ENCODE measurements at places on chromosomes 1 and 21.

DNA sequence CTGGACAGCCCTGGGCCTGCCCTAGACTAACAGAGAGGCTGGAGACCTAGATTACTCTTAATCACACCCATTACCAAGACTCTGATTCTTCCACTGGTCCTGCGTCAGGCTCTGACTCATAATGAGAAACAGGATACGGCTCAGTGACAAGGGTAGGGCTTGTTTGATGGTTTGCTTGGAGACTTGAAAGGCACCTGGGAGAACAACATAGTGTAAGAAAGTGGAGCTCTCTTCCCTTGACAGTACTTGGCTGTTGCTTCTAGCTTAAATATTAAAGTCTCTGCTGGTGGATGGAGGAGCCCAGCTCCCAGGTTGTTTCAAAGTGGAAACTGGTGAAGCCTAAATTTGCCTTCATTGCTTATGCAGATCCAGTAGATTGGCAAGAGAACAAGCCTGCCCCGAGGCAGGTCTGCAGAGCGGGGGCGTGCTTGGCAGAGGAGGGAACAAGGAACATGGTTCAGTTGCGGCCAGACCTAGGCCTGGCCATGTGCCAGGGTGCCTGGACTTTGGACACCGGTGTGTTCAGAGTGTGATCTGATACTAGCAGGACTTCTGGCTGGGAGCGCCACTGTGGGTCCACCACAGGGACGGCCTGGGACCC is 480.6 kb downstream of the CAMTA1 start:
- no peak for DNase-seq

DNA sequence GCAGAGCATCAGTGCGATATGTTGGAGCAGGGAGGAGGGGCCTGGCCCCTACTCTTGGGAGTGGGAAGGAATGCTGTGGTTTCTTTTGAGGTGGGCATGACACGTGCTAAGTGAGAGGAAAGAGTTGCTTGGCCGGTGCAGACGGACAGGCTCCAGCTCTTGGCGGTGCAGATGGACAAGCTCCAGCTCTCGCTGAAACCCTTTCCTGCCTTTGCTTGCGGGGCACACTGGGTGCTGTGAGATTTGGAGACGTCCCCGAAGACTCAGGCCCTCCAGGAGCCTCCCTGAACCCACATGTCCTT is 15.9 kb downstream of the PDXK start:
- no peak for DNase-seq

GRCh38 chr1:29825274-29825940 is 589.1 kb downstream of the PTPRU start:
- no peak for DNase-seq

GRCh38 chr1:219163401-219163954 is 10.2 kb upstream of the LYPLAL1 start:
- no peak for DNase-seq

DNA sequence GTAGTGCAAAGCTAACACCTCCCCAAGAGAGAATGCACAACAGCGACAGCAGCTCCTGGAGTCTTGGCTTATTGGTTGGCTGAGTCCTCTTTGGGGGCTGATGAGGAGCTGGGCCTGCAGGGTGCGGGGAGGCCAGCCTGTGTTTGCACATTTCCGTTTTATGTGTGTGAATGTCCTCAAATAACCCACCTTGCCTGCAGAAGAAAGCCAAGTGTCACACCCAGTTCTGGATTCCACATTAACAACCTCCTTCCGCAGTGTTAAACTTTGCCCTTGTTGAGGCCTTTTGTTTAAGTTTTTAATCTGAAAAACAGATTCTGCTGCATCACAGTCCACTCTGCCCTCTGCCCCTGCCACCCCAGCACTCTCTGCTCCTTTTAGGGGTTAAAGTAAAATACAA is 274.5 kb downstream of the TM2D1 start:
- no peak for DNase-seq

DNA sequence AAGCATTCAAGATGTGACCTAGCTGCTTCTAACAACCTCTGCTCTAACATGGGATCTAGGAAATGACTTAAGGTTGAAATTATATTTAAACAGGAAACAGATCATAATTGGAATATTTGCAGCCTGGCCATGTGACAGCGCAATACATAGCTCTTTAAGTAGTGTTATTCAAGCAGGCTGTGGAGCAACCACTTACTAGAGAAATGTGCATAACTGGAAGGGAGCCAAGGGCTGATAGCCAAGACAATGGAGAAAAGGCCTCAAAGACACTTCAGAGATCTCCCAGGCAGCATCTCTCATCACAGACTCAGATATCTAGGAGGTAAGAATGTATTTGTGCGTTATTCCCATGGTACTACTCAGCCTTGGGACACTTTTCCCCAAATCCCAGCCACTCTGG is 823.0 kb upstream of the PRMT6 start:
- DNase-seq, result no peak

DNA sequence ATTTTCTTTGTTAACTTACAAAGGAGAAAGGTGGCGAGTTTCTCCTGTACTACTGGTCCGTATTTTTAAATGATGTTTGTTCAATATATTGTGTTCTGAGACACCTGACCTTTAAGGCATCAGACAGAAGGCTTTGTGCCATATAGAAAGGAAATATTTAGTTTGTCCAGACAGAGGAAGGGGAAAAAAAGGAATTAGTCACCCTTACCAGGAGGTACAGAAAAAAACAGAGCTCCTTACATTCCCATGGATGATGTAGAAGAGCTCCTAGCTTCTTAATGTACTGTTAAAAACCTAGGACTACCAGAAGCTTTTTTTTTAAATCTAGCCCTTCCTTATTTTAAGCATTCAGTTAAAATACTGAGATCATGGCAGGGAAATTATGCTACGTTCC is 12.4 kb upstream of the PODN start:
- DNase-seq, result no peak

GRCh38 chr1:198201956-198202784 is 45.4 kb downstream of the NEK7 start:
- DNase-seq, result no peak

DNA sequence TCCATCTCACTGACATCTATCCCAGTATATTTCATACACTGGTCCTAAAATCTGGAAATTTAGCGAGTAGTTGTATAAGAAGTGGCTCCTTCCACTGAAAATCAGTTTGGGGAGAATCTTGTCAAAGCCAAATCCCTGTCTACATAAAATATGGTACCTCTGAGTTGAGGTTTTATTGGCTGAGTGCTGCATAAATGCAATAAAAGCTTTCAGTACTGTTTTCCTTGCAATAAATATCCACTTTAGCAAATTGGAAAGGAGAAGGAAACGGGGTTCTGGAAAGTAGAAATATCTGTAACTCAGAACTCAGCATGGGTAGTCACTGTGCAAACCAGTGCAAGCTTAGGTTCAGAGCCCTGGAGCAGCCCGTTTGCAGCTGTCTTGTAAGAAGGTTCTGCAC is 580.2 kb downstream of the SMYD3 start:
- no peak for DNase-seq

GRCh38 chr1:63157085-63157484 is 165.3 kb upstream of the FOXD3 start:
- no peak for DNase-seq

GRCh38 chr1:160330119-160330518 is 12.9 kb downstream of the COPA start:
- DNase-seq, result no peak

DNA sequence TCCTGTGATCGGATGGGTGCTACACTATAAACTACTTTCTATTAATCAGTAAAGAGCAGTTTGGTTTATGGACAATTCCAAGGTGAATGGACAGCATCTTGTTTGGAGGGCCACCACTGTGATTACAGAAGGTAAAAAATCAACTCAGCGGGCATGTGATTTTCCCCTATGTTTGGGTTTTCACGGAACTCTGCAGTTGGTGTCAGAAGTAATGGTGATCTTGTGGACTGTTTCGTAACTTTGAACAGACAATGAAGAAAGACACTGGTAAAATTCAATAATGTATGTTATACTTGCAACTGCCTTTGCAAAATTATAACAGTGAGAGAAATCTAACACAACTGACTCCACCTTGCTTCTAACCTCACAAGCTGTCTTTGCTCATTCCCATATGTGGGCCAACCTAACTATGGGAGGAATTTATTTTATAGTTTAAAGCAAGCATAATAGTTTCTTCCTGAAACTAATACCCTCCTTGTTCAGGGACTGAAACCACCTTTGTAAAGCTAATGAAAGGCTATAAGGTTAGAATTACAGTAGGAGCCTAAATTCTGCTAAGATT is 53.2 kb downstream of the TRIM33 start:
- no peak for DNase-seq

DNA sequence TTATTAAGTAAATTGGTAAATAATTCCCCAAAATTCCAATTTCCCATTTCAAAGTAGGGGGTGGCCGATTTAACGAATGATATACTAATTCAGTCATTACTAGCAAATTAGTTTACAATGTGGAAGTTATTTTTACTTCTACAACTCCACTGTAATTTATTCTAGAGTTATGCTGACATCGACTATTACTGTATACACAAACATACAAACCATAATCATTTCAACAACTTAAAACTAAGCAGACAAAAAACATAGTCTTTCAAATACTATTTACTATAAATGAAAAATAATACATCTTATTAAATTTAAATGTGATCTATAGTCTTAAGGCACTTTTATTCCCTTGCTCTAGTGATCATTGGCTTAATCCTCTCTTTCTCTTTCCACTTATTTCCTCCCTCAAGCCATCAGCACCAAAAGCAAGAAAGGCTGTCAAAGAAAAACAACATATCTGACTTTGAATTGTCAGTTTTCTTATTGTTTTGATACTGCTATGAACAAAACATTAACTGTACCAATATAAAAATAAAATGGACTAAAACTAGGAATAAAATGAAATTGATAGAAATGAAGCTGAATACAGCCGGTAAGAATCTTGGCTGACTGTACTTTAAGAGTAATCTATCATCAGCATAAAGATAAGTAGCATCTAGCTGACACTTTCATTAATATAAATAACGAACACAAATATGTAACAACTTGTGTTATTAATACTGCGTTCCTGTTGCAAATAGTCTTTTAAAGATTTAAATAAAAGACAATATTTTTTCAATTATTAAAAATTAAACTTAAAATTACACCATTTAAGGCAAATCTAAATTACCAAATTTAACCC is 4.1 kb downstream of the CDC42BPA start:
- DNase-seq, result no peak

DNA sequence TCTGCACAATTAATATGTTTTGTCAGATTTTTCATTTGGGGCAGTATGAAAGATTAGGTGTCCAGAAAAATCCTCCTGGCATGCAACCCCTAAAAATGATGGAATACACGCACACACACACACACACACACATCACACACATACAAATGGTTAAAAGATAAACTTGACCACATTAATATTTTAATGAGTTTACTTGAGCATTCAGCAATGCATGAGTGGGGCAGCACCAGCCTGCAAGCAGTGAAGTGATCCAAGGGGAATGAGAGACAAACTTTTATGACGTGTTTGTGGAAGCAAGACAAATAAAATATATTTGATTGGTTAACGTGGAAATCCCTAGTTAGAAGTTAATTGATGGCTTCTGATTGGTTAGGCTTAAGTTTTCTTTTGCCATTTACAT is 29.1 kb upstream of the SOAT1 start:
- no peak for DNase-seq

- DNase-seq, result no peak
Observed at GRCh38 chr1:111690306-111690617, 48.9 kb downstream of the INKA2 start.

DNA sequence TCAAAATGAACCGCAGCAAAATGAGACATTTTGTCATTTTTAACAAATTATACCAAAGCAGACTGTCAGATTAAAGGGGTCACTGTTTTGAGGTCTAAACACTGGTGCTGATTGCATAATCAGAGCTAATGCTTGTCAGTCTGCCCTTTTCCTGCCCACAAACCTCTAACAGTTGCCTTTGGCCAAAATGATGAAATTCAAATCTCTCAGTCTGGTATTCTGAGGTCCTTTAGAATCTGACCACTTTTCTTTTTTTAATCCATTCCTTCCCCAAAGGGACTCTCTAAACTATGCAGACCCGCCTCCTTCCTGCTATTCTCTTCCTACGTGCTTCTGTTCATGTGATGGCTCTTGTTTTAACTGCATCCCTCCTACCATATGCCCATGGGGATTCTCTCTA is 145.2 kb upstream of the SPATA6 start:
- no peak for DNase-seq

GRCh38 chr1:246000638-246001015 is 506.5 kb downstream of the SMYD3 start:
- no peak for DNase-seq

DNA sequence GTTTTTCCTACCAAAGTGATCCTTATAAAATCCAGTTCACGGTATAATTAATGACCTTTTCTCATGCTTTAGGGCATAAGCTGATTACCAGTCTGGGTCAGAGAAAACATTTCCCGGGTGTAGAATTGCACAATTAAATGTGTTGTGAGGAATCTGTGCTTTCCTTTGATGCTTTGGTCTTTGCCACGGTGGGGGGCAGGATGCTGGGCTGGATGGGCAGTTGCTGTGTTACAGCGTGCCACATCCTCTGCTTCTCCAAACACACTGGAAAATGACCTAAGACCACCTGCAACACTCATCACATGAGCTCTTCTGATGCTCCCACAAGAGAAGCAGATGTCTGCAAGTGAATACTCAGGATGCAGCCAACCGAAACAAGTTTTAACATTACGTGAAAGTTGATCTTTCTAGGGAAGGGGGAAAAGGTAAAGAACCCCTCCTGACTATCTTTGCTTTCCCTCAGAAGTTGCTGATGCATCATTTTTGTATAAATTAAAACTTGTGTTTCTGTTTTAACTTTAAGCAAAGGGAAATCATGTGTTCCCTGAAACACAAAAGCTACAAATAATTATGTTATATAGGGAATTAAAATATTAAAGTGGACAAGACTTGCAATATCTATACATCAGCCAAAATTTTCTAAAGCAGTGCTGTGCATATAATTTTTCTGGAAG is 515.3 kb upstream of the NR5A2 start:
- DNase-seq, result no peak

- DNase-seq, result no peak
Observed at GRCh38 chr1:165443539-165444311, 1.2 kb downstream of the RXRG start.

GRCh38 chr1:27655151-27655937 is 16.6 kb downstream of the IFI6 start:
- no peak for DNase-seq

GRCh38 chr1:173506437-173506836 is 29.3 kb downstream of the PRDX6 start:
- DNase-seq, result no peak

DNA sequence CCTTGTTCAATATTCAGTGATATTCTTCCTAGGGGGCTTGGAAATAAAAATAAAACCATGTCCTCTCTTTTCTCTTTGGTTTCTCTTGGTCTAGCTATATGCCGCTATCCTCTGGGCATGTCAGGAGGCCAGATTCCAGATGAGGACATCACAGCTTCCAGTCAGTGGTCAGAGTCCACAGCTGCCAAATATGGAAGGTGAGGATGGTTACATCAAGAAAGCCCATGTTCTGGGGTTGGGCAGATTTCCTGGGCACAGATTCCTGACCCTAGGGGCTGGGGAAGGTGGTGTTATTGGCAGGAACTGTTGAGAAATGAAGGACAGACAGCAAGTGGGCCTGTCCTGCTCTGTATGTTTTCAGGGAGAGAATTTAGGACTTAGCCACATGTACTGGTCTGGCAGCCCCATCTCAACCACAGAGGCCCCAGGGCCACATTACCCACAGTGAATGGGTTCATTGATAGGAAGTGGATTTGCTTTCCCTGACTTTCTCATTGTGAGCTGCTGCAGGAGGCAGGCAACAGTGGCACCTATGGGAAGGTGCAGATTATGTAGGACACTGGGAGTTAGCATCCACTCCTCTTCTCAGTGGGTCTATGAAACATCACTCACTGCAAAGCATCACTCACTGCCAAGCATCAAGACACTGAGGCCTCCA is 37.4 kb upstream of the HSD17B7 start:
- DNase-seq, result no peak

Measured in activated CD4-positive, alpha-beta T cell treated with anti-CD3 and anti-CD28 coated beads, Interleukin-2, amount 50 U/mL, for 4 hours (primary cell).